ENCODE measurements at places on chromosomes 16 and 17.

- DNase-seq, result no peak
Measured at GRCh38 chr16:88300463-88300835, 82.3 kb upstream of the ZNF469 start.

- DNase-seq, result no peak
Measured at GRCh38 chr17:49935526-49936210, 33.3 kb upstream of the DLX4 start.

GRCh38 chr17:71396711-71397110, 724.1 kb upstream of the SOX9 start:
- no peak for DNase-seq

GRCh38 chr17:4703330-4703691, 626 bp downstream of the PELP1 start:
- DNase-seq, result no peak

GRCh38 chr17:43169561-43170139, 1.4 kb upstream of the NBR1 start:
- peak; percentile 27 for DNase-seq

DNA sequence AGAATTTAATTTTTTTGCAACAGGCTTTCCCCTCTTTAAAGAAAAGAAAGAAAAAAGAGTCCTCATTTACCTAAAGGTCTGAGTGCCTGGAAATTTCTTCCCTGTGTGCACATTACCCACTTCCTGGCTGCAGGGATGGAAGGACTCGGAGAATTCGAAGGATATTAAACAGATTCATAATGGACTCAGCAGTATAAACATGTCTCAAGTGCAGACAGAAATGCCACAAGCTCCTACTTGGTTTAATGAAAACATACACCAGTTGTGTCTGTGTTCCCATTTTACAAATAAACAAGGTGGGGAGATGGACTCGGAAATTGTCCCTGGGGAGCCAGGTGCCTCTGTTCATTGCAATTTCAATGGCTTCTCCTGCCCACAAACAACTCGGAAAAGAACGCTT, 47.2 kb downstream of the MEOX1 start:
- DNase-seq, result no peak

DNA sequence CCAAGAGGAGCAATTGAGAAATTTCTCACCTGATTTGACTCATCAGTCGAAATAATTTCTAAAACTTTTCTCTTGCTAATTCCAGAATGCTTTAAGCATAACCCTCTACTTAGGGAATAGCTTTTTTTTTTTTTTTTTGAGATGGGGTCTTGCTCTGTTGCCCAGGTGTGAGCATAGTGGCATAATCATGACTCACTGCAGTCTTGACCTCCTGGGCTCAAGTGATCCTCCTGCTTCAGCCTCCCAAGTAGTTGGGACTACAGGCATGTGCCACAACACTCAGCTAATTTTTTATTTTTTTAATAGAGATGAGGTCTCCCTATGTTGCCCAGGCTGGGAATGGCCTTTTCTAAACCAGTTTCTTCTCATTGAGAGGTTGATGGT, 13.7 kb upstream of the NFATC3 start:
- DNase-seq, result no peak

- DNase-seq, result no peak
Measured at GRCh38 chr17:3809135-3809534, 8.1 kb upstream of the ITGAE start.

GRCh38 chr17:14946481-14946880, 318.6 kb downstream of the PMP22 start:
- no peak for DNase-seq

DNA sequence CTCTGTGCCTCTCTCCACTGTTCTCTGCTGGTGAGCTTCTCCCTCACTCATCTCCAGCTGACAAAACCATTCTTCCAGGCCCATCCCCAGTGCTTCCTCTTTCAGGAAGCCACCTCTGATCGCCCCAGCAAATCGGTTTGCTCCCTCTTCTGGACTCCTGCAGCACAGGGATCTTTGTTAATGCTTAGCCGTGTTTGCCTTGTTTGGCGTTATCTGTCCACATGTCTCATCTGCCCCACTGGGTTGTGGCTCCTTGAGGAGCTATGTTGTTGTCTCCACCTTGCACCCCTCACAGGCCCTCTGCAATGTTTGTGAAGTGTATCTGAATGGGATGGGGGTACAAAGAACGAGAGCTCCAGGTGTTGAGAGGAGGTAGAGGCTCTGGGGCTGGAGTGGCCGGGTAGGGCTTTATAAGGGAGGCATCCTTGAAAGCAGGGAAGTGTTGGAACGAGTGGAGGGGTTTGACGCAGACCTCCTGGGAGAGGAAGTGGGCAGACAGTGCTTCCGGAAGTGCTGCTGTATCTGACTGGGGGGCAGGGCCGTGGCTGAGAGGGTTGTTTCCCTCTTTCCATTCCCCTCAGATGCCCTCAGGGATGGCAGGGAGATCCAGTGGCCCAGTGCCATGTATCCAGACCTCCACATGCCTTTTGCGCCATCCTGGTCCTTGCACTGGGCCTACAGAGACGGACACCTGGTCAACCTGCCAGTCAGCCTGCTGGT, 27.8 kb downstream of the CASKIN2 start:
- DNase-seq, result no peak

GRCh38 chr16:53131363-53132071, 76.7 kb downstream of the CHD9 start:
- no peak for DNase-seq

GRCh38 chr16:19338335-19338734, 52.8 kb downstream of the CLEC19A start:
- no peak for DNase-seq

- DNase-seq, result no peak
Measured at GRCh38 chr16:68197250-68197649, 38.7 kb downstream of the ESRP2 start.

- no peak for DNase-seq
Measured at GRCh38 chr16:28863929-28864793, 518 bp downstream of the SH2B1 start.

- no peak for DNase-seq
Measured at GRCh38 chr16:77468831-77469230, 34.0 kb upstream of the ADAMTS18 start.

GRCh38 chr17:31997005-31997404, 10.2 kb upstream of the LRRC37B start:
- no peak for DNase-seq

- no peak for DNase-seq
Measured at GRCh38 chr17:35870906-35871819, 2.5 kb upstream of the HEATR9 start.

GRCh38 chr17:83053739-83054451, 25.5 kb upstream of the METRNL start:
- DNase-seq, result no peak

- no peak for DNase-seq
Measured at GRCh38 chr17:58086953-58087352, 3.7 kb downstream of the DYNLL2 start.

- no peak for DNase-seq
Measured at GRCh38 chr17:67506966-67507365, 129.9 kb downstream of the PITPNC1 start.

- DNase-seq, result no peak
Measured at GRCh38 chr16:30166202-30166902, 17.1 kb upstream of the CORO1A start.

GRCh38 chr16:30092373-30093010, 768 bp upstream of the TBX6 start:
- DNase-seq, result no peak

DNA sequence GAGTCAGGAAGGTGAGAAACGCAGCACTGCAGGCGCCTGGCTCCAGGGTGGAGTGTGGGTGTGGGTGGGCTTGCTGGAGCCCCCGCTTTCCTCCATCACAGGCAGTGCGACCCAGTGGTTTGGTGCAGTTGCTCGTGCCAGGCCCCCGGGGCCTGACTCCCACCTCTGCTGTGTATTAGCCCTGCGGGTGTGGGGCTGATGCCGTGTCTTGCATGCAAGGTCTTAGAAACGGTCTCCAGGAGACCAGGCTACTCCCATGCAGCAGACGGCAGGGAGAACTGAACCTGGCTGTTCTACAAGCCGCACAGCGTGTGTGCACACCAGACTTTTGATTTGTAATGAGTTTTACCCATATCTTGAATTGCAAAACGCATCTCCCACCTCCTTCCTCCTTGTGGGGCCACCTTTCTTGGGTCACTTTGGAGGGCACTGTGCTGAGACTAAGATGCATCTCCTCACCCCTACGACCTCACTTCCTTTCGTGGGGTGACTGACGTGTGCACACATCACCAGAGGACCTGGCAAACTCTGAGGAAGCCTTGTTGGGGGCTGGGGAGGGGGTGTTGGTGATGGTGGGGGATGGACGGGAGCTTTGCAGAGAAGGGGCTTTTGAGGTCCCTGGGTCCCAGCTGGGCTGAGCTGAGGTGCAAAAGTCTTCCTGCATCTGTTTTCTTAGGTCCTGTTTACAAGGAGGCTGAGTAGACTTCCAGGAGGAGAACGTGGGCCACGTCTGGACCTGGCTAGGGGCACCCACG, 101.8 kb upstream of the TNRC6C start:
- no peak for DNase-seq

GRCh38 chr17:67663457-67663856, 54.3 kb upstream of the NOL11 start:
- DNase-seq, result no peak

DNA sequence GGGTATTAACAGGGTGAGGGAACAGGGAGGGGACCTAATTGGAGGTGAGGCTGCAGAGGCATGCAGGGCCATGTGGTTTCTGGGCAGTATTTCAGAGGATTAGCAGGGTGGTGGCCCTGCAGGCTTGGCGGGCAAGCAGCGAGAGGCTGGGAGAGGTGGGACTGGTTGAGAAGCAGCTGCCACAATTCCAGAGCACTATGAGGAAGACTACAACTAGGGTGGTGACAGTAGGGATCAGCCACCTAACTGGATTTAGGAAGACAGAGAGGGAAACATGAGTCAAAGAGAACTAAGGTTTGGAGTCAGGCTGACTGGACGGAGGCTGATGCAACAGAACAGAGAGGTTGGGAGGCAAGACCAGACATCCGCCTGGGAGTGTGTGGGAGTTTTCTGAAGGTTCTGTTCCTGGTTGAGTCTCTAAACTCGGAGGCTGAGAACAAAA, 12.3 kb downstream of the ALOXE3 start:
- DNase-seq, result no peak

DNA sequence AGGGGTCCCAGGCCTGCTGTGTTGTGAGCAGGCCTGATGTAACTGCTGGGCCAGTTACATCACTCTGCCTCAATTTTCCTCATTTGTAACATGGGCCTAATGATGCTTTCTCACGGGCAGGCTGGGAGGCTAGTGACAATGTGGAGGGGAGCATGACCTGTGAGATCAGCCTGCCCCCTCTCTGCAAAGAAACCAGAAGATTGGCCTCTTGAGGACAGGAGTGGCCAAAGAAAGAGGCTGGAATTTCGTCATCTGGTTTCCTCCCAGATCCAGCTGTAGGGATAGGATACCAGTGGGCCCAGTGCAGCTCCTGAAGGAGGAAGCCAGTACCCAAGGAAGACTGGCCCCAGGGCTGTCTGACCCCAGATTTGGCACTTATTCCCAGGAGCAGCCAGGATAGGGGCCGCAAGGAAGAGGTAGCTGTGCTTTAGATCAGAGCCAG, 615 bp upstream of the SREBF1 start:
- DNase-seq, result peak; percentile 73

GRCh38 chr17:44384823-44385286, 4.6 kb downstream of the ITGA2B start:
- no peak for DNase-seq

All from fibroblast of the conjunctiva (primary cell).